Neural cell (in vitro differentiated cells): ENCODE measurements at places on chromosomes 2 and 18. TPM values are rescaled to one million over a fixed set of nuclear protein-coding genes. Genes with fewer than 3 reads are reported as not detected.

SCG2 gene
- polyA plus RNA-seq: 30.5 and 37.3 TPM in 2 replicates

ANXA4 gene
- 1.8 and 2.5 TPM in 2 replicates for polyA plus RNA-seq

STK17B gene
- polyA plus RNA-seq: 0.30 and 0.67 TPM in 2 replicates

MAPK4 gene
- 12.7 and 16.9 TPM in 2 replicates for polyA plus RNA-seq

CHRND gene
- not detected in 2 replicates for polyA plus RNA-seq

FKBP7 gene
- 32.6 and 46.1 TPM in 2 replicates for polyA plus RNA-seq

CRYBA2 gene
- not detected in 2 replicates for polyA plus RNA-seq

IL36G gene
- polyA plus RNA-seq: not detected in 2 replicates

OTOF gene
- not detected in 2 replicates for polyA plus RNA-seq

COLEC12 gene
- polyA plus RNA-seq: 0.42 and 0.76 TPM in 2 replicates

ANKRD62 gene
- polyA plus RNA-seq: not detected in 2 replicates

VWC2L gene
- 0.31 and 1.3 TPM in 2 replicates for polyA plus RNA-seq

GCA gene
- polyA plus RNA-seq: 32.6 and 45.3 TPM in 2 replicates

BCL11A gene
- polyA plus RNA-seq: 44.0 and 54.2 TPM in 2 replicates

TMEFF2 gene
- polyA plus RNA-seq: 24.6 and 29.1 TPM in 2 replicates

TMEM37 gene
- not detected in 2 replicates for polyA plus RNA-seq

NAT8 gene
- not detected in 2 replicates for polyA plus RNA-seq

CFC1 gene
- 22.4 and 29.9 TPM in 2 replicates for polyA plus RNA-seq

TMEM200C gene
- polyA plus RNA-seq: 7.9 and 8.2 TPM in 2 replicates

SLC40A1 gene
- polyA plus RNA-seq: 12.6 and 12.8 TPM in 2 replicates

LYPD6 gene
- polyA plus RNA-seq: 1.2 and 2.3 TPM in 2 replicates

ADI1 gene
- polyA plus RNA-seq: 21.3 and 23.9 TPM in 2 replicates

MC5R gene
- polyA plus RNA-seq: not detected in 2 replicates

PDK1 gene
- 10.8 and 19.3 TPM in 2 replicates for polyA plus RNA-seq

ELOA2 gene
- polyA plus RNA-seq: not detected in 2 replicates

DUSP19 gene
- 5.6 and 7.7 TPM in 2 replicates for polyA plus RNA-seq

UGT1A10 gene
- not detected in 2 replicates for polyA plus RNA-seq

EGR4 gene
- 0.90 TPM in 1 of 2 replicates, not detected in the other for polyA plus RNA-seq

TDRD15 gene
- not detected in 2 replicates for polyA plus RNA-seq

UGT1A8 gene
- not detected in 2 replicates for polyA plus RNA-seq

SNORC gene
- 0.68 and 4.2 TPM in 2 replicates for polyA plus RNA-seq

KCNE4 gene
- 0.32 TPM in 1 of 2 replicates, not detected in the other for polyA plus RNA-seq

ITGA6 gene
- polyA plus RNA-seq: 14.4 and 21.7 TPM in 2 replicates

POMC gene
- polyA plus RNA-seq: not detected in 2 replicates

DUSP2 gene
- polyA plus RNA-seq: 1.5 and 2.1 TPM in 2 replicates

PDCD1 gene
- not detected in 2 replicates for polyA plus RNA-seq

RGPD3 gene
- polyA plus RNA-seq: 0.74 and 1.1 TPM in 2 replicates

CD8B gene
- not detected in 2 replicates for polyA plus RNA-seq

SPIRE1 gene
- polyA plus RNA-seq: 22.2 and 23.7 TPM in 2 replicates

SMIM21 gene
- not detected in 2 replicates for polyA plus RNA-seq

OSR1 gene
- polyA plus RNA-seq: not detected in 2 replicates

SKOR2 gene
- polyA plus RNA-seq: not detected in 2 replicates

FAHD2A gene
- 26.0 and 27.2 TPM in 2 replicates for polyA plus RNA-seq

ATG9A gene
- 25.6 and 26.2 TPM in 2 replicates for polyA plus RNA-seq
